ENCODE measurements at places on chromosomes 4 and X.

GRCh38 chrX:133980832-133981588 is 4.4 kb downstream of the GPC3 start:
- DNase-seq, result no peak

DNA sequence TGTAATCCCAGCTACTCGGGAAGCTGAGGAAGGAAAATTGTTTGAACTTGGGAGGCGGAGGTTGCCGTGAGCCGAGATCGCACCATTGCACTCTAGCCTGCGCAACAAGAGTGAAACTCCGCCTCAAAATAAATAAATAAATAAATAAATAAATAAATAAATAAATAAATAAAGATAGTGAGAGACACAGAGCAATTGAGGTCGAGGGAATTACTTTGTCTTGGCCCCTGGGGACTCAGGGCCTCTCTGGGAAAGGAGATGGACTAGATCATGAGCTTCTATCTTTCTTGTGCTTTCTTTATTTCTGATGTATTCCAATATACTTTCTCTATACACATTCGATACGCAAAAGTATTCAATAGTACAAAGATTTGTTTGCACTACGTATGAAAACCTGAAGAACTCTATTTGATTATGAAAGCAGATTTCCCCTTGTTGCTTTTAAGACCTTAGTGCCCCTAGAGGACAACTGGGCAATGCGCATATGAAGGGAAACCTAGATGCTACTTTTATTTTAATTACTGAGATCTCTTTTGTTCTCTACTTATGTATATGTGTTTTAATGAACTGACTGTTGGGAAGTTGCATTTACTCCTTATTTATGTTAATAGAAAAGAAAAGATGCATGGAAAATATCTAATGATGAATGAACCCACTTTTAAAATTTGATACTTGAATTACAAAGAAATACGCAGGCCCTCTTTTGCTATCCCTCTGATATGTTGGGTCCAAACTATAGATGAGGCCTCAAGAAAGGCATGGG is 12.8 kb upstream of the ELOVL6 start:
- DNase-seq, result no peak

DNA sequence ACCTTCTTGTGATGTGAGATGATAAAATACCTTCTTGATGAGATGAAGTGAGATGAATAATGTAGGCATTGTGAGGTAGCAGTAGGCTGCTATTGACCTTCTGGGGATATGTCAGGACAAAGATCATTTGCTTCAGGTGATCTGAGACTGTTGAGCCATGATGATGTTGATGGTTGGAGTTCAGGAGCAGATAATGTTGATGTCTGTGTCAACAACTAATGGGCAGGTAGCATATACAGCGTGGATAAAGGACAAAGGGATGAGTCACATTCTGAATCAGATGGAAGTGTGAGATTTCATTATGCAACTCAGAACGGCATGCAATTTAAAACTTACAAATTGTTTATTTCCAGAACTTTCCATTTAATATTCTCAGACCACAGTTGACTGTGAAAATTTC is 57.3 kb downstream of the RAP1GDS1 start:
- no peak for DNase-seq

DNA sequence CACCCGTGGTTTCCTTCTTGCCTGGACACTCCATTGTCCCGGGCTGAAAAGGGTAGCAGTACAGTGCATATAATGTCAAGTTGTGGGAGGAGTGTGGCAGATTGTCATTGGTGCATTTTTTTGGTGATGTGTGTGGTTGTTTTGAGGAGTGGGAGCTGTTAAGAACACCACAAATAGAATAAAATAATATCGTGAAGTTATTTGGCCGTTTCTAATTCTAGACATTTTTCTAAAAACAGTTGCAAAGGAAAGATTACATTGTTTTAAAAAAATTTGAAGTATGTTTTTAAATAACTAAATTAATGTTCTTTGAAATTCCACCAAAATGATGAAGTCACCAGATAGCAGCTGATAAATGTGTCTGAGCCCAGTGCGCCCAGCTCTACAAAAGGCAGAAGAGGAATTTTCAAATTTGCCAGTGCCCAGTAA is 1.3 kb downstream of the PKD2 start:
- no peak for DNase-seq

DNA sequence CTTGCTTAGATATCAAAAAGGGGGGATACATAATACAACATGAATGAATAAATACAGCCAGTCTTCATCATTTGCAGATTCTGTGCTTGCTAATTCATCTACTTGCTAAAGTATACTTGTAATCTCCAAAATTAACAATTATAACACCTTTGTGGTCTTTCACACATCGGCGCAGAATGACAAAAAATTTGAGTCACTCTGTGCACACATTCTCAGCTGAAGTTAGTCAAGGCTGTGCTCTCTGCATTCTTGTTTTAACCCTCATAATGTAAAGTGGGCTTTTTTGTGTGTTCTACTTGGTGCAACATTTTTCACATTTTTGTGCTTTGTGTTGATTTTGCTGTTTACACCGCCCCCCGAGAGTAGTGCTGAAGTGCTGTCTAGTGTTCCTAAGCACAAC is 65.8 kb upstream of the GPRIN3 start:
- DNase-seq, result no peak

DNA sequence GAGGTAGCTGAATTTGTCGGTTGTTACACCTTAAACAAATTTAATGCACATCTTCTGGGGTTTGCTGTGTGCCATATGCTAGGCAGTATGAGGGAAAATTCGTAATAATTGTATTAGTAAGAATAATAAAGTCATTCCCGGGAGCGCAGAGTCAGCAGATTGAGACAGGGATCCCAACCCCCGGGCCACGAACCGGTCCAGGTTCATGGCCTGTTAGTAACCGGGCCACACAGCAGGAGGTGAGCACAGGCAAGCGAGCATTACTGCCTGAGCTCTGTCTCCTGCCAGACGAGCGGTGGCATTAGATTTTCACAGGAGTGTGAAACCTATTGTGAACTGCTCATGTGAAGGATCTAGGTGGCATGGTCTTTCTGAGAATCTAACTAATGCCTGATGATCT is 114.9 kb downstream of the PCDH7 start:
- DNase-seq, result no peak

- no peak for DNase-seq
These were observed 218.6 kb upstream of the SLC7A11 start for GRCh38 chr4:138460477-138461414.

GRCh38 chr4:48005781-48006180 is 10.7 kb downstream of the CNGA1 start:
- DNase-seq, result no peak

DNA sequence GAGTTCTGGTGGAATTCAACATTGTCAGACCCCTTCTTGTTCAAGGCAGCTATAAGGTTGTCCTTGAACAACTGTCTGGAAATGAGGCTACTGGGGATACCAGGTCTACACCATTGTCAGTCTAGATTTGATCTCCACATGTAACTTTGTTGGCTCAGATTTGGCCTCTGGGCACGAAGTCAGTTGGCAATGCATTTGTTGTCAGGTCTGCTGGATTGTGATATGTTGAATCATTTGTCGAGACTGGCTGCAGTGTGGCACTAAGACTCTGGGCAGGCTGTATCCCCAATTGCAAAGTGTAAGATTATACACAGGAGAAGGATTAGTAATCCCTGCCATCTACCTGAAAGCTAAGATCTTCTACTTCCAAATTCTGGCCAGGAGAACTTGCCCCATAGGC is 26.5 kb downstream of the ZNF81 start:
- no peak for DNase-seq

DNA sequence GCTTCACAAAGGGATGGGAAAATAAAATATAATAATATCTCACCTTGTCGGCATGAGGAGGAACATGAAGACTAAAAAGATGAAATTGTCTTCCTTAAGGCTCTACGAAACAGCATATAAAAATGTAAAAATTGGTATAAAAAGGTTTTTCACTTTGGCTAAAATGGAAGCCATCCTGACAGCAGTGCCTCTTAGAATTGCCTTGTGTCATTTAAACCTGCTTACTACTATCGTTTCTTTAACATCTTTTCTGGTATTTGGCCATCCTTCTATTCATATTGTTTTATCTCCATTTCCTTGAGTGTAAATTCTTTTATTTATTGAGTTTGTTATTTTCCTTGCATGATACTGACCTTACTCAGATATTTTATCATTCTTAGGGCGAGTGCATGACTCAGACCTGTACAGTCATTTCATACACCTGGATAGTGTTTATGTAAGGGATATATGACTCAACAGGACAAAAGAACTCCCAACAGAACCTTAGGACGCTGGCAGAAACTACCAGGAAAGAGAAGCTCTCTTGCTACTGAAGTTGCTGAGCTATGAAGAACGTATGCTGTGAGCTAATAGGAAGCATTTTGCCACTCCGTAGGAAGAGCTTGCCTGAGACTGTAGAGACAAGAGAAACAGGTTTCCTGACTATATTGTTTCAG is 5.8 kb upstream of the CDKN2AIP start:
- DNase-seq, result no peak

DNA sequence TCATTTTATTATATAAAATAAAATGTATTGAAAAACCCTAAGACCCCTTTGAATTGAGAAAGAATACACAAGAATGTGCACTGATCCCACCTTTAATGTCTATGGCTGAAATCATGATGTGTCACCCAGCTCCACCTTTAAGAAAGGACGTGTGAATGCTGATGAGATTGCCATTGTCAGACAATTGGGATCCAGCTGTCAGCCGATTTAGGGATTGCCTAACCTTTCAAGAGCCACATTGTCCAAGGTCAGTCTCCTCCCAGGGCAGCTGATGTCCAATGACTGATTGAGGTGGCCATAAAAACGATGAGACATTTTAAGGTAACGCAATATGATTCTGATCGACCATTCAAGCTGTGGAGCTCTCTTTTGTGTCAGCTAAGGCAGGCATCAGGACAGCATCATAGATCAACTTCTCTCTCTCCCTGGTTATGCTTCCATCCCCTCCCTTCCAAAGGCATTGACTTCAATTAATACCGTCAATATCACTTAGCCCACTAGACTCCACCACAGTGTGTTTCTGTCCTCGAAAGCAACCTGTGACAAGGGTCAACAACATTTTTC is 1676.4 kb downstream of the PCDH7 start:
- DNase-seq, result no peak

- DNase-seq, result no peak
These were observed 22.4 kb downstream of the TMEM33 start for GRCh38 chr4:41957634-41958033.

DNA sequence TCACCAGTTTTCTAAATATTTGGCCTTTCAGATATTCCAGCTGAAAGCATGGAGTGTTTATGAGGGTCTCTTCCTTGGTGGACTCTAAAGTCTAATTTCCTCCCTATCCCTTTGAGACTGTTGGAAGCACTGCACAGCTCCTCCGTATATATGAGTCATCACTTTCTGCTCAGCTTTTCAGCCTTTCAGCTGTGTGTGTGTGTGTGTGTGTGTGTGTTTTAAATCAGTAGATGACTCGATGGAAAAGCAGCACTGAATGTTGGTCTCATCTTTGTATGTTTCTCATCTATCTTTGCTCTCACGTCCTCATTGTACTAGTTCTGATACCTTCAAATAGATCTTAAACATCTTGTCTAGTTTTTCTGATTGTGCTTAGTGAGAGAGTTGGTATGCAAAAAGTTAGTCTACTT is 81.6 kb downstream of the ZFX start:
- DNase-seq, result no peak

DNA sequence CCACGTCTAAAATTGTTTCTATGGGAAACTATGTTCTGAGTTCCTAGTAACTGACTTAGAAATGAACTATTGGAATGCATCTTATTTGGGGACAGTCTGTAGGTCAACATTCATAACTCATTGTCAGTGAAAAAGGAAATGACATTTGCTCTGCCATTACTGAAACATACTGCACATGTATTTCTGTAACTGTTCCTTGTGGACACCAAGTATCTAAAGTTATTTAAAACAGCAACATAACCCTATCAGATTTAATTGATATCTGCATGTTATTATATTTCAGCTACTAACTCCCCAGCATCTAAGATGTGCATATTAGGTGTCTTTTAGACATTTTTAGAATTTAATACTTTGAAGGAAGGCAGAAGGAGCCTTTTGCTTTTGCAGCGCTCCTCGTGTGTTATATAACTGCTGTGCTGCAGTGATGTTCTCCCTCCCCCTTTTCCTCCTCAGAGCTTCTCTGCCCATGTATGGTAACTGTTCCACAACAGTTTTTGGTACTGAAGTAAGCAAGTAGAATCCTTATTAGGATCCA is 37.2 kb upstream of the TMEM131L start:
- DNase-seq, result no peak

GRCh38 chr4:163196926-163197480 is 30.3 kb upstream of the NAF1 start:
- DNase-seq, result no peak

DNA sequence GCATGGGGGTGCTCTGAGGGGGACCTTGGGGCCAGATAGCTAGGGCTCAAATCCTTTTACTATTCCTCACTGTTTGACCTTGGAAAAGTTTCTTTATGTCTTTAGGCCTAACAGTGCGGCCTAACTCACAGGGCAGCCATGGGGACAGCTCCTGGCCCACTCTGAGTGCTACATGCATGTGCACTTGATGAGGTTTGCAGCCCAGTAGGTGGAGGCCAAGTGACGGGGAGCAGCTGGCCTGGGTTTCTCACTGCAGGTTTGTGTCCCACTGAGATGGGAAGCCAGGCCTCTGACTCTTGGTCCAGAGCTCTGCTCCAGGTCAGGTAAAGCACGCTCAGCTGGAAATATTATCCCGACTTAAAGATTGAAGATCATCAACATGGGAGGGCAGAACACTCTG is 102.8 kb downstream of the SLC2A9 start:
- DNase-seq, result no peak

DNA sequence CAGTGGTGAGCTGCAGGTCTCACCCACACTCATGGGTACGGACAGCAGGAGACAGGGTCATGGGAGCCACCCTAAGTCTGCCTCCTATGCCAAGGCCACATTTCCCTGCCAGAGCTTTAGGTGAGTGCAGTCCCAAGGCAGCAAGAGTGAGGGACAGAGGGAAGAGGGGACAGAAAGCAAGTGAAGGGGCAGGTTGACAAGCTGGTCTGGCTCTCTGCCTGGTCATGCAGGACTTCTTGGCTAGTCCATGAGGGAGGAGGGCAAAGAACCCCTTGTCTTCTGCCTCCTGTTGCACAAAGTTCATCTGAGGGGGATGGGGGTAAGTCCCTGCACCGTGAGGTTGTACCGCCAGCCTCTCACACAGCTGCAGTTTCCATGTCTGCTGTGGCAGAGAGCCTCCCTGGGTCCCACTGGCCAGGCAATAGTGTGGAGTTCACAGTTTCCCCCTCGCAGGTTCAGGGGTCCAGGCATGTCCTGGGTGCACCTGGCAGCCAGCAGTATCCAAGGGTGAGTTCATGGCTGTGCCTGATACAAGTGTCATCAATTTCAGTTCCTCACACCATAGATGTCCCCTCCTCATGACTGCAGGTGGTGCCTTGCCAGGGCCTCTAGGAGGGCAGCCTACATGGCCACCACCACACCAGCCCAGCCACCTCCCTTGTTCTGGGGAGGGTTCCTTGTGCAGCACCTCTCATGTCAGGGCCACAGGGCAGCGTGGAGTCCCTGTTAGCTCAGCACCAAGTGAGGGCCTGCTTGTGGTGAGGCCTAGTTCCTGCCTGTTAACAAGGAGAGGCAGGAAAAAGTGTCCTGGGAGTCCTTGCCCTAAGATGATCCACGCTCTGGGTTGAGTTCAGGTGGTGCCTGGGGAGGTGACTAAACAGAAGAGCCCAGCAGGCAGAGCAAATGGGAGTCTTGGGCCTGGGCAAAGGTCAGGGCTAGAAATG is 72.5 kb downstream of the ADRA2C start:
- DNase-seq, result no peak

- DNase-seq, result no peak
These were observed 10.8 kb downstream of the UCP1 start for GRCh38 chr4:140557831-140558435.

GRCh38 chr4:25658777-25659176 is 3.1 kb downstream of the SLC34A2 start:
- no peak for DNase-seq
